ENCODE measurements at places on chromosomes 4 and X.

DNA sequence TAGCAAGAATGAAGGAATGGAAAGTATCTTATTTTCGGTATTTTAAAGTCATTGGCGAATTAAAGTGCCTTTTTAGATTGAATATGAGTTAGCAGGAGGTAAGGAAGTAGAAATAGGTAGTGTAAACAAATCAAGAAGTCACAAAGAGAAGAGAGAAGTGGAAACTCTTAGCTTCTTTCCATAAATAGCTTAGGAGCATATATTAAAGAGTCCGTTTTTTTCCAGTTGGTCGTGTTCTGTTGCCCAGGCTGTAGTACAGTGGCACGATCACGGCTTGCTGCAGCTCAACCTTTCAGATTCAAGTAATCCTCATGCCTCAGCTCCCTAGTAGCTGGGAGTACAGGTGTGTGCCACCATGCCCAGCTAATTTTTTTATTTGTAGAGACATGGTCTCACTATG, 56.4 kb downstream of the UBE2K start:
- DNase-seq = no peak

GRCh38 chr4:17654701-17655100, 40.3 kb downstream of the MED28 start:
- DNase-seq = no peak

DNA sequence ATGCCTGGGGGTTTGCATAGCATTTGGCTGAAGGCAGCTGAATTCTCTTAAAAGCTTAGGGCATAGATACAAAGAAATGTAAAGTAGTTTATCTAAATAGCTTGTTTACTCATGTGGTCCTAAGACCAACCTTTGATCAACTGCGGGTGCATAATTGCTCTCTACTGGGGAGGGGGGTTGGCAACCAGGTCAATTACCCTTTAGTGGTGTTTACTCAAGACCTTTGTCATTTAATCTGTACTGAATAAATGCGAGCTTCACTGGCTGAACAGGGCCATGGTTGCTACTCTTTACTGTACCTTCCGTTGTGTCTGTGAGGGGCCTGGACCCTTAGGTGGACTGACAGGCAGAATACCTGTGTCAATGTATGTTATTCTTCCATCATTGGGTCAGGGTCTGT, 102.7 kb upstream of the FAM9C start:
- DNase-seq = no peak

DNA sequence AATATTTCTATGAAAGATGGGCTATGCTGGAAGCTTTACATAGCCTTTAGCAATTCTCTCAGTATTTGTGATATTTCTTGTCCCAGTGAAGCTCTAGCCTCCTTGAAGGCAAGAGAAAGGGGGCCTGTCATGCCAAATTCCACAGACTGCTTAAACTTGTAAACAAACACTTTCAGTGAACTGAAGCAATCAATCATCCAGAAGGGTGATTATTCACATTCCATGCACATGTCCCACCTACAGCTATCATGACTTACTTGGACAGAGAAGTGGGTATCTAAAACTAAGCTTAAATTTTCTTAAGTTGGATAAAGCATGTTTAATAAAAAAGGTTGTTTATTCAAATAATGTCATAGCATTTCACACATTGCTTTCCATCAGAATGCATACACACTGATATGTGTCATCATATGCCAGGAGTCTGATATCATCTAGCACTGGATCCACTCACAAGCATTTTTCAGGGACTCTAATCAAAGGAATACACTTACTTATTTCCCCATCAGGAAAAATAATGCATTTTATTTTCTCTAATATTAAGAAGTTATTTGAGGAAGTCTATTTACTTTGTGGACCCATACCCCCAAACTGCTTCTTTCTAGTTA, 1.2 kb upstream of the FSTL5 start:
- DNase-seq = peak; percentile 10

- DNase-seq = peak; percentile 71
Measured at GRCh38 chr4:41142376-41143310, 71.7 kb downstream of the APBB2 start.

DNA sequence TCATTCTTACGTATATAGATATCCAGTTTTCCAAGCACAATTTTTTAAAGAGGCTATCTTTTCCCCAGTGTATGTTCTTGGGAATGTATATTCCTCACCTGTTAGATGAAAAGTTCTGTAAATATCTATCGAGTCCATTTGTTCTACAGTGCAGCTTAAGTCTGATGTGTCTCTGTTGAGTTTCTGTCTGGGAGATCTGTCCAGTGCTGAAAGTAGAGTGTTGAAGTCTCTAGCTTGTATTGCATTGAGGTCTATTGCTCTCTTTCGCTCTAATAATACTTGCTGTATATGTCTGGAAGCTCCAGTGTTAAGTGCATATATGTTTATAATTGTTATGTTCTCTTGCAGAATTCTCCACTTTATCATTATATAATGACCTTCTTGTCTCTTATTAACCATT, 373.1 kb downstream of the PPARGC1A start:
- no peak for DNase-seq

DNA sequence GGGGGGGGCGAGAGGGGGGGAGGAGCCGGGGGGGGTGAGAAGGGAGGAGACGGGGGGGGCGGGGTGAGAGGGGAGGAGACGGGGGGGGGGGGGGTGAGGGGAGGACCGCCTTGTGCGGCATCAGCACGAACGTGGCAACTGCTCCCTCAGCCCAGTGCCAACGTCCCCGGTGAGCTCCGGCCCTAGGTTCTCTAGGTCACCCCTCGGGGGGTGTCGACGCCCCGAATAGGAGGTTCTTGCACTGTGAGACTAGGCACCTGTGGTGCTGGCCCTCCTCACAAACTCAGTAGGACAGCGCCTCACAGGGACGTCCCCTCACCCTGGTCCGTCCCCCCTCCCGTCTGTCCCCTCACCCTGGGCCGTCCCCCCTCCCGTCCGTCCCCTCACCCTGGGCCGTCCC, 21.5 kb upstream of the GTPBP6 start:
- no peak for DNase-seq

DNA sequence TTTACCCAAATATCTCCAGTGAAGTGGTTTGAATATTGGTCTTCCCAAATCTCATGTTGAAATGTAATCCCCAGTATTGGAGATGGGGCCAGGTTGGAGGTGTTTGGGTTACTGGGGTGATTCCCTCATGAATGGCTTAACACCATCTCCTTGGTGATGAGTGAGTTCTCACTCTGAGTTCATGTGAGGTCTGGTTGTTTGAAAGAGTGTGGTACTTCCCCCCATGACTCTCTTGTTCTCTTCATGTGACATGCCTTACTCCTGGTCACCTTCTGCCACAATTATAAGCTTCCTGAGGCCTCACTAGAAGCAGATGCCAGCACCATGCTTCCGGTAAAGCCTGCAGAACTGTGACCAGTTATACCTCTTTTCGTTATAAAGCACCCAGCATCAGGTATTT, 32.9 kb upstream of the OTUD4 start:
- DNase-seq = no peak

DNA sequence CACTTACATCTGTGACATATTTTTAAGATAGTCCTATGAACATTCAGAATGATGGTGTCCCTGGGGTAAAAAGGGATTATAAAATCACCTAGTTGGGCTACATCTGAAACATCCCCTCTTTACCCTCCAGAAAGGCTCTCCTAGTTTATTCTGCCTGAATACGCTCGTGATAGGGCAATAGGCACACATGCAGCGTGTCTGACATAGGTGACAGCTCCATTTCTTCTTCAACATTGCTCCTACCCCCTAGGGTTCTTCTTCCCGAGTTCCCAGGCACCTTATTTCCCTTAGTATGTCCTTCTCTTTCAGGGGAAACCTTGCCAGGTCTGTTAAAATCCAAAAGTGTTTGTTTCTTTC, 27.1 kb upstream of the CFAP299 start:
- no peak for DNase-seq

DNA sequence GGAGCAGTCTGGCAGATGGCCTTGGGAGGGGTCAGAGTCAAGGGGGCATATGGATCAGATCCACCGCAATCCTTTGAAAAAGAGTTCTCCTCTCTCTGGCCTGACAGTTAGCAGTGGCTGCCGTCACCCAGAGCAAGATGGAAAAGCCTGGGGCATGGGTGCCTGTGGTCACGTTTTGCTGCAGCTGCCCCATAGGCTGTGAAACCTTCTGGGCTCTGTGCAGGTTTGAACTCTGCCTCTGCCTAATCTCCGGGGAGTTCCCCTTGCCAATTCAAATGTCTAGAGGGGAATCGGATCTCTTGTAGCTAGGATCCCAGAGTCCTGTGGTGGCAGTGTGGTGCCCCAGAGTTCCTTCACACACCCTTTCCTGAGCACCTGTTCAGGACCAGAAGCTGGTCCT, 23.4 kb upstream of the ANKRD17 start:
- DNase-seq = no peak

DNA sequence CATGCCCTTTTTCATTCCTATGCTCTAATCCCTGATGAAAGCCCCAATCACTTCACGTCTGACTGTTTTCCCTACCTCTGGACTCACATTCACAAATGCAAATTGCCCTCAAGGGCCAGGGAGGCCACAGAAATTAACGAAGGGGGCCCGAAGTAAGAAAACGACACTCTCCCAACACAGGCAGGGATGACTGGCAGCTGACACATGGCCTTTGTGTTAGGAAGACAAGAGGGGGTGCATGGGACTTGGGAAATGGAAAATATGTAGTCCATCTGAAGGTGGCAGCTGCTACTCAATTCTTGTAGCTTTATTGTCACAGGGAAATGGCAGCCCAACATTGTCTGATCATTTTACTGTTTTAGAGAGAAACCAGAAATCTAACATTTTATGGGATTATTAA, 12.3 kb upstream of the SPARCL1 start:
- DNase-seq = no peak

- DNase-seq = no peak
Measured at GRCh38 chrX:55004231-55004630, 4.1 kb downstream of the APEX2 start.

Measured in fibroblast of skin of right biceps (primary cell).